Stimulated activated CD4-positive, alpha-beta T cell treated with anti-CD3 and anti-CD28 coated beads, Interleukin-1b, Interleukin-23, amount 100 ng/mL, for 4 hours (primary cell): ENCODE measurements at places on chromosomes 5 and 9.

DNA sequence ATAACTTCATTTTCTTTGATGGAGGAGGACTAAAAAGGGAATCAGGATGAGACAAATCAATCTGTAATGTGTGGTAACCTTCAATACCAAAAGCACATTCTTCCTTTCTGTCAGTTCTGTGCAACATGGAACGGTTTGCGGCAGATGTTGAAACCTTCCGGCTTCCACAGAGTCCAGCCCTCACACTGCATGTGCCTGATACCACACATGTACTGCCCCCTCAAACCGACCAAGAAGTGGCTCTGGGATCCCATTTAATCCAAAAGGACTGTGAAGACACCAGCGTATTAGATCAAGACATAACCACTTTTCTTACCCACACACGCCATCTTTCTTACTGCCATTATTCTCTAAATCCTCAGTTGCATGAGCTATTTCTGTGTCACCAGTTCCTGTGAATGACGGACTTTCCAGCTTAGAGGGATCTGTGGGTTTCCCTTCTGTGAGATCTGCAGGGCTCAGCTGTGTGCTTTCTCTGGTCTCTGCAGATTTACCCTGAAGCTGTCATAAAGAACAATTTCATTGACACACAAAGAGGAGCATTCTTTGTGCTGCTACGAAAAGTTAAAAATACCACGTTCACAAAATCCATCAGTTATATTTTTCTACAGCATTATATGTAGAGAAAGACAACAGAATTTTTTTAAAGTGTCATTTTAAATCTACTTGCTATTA, 25.8 kb downstream of the NSUN2 start:
- DNase-seq: no peak

DNA sequence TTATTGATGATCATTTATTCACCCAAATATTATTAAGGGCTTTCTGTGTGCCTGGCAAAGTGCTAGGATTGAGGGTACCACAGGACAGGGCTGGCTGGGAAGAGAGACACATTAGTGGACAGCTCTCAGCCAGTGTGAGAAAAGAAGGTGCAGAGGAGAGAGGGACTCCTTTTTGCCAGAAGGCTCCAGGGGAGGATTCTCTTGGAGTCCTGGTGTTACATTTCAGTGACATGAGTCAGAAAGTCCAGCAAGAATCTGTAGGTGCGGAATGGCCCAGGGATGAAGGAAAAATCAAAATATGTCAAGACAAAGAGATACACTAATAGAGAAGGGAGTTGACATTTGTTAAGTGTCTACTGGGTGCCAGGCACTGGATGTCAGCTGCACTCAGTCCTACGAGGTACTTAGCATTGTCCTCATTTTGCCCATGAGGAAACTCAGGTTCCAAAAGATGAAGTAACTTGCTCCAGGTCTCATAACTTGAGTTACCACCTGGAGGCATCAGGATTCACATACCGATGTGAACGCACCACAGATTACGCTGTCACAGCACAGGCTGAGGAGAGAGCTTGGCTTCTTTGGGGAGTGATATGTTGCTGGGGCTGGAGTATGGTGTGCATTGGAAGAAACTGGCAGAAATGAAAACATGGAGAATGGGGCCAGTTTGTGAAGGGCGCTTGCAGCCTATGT, 60.5 kb downstream of the RASGRF2 start:
- no peak for DNase-seq

GRCh38 chr9:131880833-131881583, 141.1 kb upstream of the RAPGEF1 start:
- no peak for DNase-seq

DNA sequence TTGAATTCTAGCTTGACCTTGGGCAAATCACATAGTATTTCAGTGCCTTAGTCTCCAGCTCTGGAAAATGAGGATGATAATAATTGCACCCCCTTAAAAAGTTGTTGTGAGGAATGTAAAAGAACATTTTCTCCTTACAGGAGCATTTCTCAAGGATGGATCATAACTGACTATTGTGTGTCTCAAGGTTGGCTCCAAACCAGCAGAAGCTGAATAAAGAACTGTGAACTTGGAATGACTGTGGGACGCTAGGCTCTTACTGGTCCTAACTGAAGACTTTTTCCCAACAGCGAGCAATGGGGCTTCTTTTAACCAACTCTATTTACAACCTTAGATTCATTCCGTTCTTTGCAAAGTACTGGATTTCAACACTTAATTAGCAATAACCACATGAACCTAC, 26.2 kb upstream of the GLRX start:
- no peak for DNase-seq

DNA sequence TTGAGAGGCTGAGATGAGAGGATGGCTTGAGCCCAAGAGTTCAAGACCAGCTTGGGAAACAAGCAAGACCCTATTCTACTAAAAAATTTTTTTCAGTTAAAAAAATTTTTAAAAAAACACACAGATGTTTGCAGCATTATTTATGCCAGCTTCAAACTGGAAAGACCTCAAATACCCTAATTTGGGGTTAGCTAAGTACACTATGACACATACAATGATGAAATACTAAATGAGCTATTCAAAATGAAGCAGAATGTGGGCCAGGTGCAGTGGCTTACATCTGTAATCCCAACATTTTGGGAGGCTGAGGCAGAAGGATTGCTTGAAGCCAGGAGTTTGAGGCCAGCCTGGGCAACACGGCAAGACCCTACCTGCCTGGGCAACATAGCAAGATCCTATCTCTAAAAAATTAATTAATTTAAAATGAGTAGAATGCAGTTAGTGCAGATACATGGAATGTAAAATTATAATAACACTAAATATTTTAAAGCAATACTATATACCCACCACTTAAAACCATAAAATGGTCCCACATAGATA, 44.9 kb downstream of the LHFPL2 start:
- no peak for DNase-seq

- no peak for DNase-seq
Measured at GRCh38 chr9:122058709-122059108, 34.4 kb downstream of the TTLL11 start.

- no peak for DNase-seq
Measured at GRCh38 chr5:62395210-62395950, 8.3 kb downstream of the DIMT1 start.

DNA sequence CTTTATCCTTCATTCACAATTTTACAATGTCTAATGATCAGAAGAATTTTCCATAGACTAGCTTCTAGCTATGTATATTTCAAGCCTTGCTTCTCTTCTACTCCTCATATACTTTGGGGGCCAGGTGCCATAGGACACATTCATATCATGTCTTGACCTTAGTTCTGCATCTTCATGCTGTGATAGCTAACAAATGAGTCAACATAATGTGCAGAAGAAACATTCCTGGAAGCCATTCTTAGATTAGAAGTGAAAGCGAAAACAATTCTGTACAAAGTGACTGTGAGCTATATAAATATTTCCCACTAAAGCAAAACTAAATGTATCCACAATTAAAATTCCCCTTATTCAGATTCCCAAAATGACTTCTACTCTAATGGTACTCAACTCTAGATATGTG, 320.2 kb upstream of the NREP start:
- DNase-seq: no peak

- DNase-seq: peak; percentile 92
Measured at GRCh38 chr9:137236238-137236935, 4.7 kb upstream of the TUBB4B start.

DNA sequence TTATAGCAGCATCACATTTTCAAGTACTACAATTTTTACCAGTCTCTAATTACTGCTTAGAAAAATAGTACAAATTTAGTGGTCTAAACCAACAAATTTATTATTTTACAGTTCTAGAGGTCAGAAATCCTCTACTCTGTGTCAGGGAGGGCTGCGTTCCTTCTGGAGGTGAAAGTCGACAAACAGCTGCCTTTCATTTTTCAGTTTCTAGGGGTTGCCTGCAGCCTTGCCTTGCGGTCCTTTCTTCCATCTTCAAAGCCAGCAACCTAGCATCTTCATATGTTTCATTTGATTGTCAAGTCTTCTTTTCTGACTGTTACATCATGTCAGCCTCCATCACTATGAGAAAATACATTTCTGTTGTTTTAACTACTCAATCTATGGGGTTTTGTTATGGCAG, 1022.1 kb downstream of the CDH18 start:
- DNase-seq: no peak

- no peak for DNase-seq
Measured at GRCh38 chr9:129442803-129443511, 177.9 kb downstream of the C9orf50 start.

- DNase-seq: no peak
Measured at GRCh38 chr5:73906277-73906676, 280.3 kb downstream of the ARHGEF28 start.

- no peak for DNase-seq
Measured at GRCh38 chr9:122822056-122822455, 6.3 kb downstream of the PDCL start.

GRCh38 chr9:137296670-137297664, 5.1 kb downstream of the NRARP start:
- DNase-seq: no peak

DNA sequence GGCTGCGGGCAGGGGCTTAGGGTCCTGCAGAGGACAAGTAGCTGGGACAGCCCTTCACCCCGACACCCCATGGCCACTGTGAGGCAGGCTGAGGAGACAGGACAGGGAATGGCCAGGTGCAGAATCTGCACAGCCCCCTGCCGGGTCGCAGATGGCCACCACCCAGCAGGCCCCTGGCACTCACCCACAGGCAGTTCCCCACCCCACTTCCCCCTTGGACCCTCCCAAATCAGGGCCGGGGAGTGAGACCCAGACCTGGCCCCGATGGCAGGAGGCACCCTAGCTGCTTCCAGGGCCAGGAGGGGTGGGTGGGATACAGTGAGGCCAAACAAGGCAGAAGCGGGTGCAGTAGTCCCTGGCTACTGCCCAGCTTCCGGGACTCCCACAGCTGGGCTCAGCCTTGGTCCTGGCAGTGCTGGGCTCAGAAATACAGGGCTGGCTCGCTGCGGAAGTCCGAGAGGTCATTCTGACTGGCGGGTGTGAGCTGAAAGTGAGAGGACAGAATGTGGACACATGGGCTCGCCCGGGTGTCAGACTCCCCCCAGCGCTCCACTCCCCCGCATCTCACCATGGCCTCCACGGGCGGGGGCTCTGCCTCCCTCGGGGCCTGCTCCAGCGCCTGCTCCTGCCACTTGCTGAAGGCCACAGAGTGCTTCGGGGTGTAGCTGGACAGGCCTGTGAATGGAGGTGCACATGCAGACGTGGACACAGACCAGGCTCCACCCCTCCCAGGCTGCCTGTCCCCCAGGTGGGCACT, 3.4 kb downstream of the SSNA1 start:
- no peak for DNase-seq

GRCh38 chr5:73663161-73663859, 37.3 kb downstream of the ARHGEF28 start:
- DNase-seq: no peak

DNA sequence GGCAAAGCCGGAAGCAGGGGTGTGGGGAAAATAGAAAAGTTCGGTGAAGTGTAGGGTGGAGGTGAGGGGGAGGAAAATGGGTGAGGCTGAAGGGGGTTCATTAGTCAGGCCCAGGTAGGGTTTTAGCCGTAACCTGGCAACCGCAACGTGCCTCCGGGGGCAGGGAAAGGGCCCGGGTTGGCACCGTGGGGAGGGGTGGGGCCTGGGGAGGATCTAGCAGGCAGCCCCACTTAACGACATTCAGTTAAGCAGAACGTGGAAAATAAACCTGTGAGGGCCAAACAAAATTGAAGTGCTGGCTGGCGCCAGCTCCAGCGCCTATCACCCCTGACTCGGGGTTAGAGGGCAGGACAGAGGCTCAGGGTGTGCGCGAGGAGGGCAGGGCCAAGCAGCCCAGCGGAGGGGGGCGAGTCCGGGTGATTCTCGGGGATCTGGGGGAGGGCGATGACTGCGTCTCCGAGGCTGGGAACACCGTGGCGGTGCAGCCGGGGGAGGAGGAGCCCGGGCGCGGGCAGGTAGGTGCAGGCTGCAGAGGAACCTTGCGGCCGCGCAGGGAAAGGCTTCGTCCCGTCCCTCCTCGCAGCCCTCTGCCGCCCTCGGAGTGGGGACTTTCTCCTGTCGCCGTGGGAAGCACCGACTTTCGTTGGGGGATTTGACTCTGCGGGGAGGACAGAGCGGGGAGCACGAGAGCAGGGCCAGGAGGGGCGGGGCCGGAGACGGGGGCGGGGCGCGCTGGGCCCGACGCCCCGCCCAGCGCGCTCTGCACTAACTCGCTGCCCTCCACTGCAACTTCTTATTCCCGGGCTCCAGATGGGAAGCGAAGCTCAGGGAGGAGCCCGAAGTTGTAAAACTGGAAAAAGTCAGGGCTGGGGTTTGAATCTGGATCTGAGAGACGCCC, 5.1 kb downstream of the RGS14 start:
- DNase-seq: peak; percentile 55

- DNase-seq: no peak
Measured at GRCh38 chr9:21104787-21105186, 27.0 kb upstream of the IFNB1 start.

DNA sequence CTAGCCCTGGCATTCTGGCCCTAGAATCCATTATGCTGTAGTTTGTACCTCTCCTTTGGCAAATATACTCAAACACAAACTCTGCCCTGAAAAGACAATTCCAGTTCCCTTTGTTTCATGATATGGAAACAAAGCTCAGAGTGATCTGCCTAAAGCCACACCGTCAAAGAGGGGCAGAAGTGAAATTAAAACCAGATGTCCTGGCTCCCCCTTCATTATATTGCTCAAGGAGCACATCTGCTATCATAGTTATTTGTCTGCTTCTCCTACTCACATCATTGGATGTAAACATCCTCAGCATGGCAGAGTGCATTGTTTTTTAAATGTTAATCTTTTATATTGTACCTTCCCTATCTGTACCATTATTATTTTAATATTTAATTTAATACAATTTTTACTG, 266.7 kb upstream of the SMARCA2 start:
- no peak for DNase-seq

GRCh38 chr5:54603372-54603771, 85.8 kb downstream of the SNX18 start:
- DNase-seq: no peak

GRCh38 chr9:116278326-116278725, 124.7 kb downstream of the PAPPA start:
- DNase-seq: no peak

DNA sequence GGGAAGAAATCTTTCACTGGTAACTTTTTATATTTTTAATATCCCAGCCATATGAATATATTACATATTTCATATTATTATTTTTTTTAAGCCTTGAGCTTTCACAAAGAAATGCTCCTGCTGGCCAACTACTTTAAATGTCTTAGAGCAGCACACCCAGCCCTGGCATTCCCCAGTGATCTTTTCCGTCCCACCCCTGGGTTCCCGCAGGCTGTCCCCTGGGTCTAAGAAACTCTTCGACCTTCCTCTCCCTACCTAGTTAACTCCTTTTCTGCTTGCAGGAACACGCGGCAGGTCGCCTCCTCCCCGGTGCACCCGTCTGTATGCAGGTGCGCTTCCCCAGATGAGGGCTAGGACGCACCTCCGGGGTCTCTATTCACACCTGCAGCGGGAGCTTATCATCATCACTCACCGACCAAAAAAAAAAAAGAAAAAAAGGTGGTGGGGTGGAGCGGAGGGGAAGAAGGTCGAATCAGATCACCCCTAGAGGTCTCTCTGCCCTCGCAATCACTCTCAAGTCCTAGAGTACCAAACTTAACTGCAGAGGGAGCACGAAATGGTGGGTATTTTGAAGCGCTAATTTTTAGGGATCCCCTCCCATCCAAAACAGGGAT, 696 bp downstream of the ZFP62 start:
- peak; percentile 31 for DNase-seq
